ENCODE measurements at places on chromosomes 5 and 9.

DNA sequence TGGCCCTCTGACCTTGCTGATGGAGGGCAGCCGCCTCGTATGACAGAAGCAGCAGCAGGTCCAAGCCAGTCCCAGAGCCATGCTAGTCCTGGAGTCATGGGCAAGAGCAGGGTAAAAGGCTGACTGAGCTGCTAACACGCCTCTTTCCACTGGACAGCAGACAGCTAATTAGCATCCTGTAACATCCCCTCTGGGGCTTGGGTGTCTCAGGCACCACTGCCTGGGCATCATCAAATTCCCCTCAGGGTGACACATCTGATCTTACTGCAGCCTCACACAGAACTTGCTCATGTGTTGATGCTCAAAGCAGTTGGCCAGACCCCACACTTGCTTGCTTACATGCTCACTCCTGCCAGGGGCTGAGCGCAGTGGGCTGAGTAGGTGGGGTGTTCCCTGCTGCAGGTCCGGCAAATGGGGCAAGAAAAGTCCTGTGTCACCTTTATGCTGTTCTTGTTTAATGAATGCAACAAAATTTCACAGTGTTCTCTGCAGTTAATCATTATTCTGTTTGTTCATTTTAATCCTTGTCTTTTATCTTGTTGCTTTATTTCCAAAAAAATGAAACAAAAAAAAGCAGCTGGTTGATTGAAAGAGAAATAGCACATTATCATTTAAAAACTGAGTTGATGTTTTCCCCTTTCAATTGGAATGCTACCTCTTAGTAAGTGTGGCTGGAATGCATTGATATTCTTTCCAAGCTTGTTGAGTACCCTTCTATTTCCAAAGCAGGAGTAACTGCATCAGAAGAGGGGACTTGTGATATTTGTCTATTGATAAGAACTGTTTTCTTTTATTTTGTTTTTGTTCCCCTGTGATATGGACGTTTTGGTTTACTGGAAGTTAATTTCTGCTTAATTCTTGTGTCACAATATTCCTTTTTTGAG is 254.1 kb downstream of the CDH18 start:
- DNase-seq = no peak

- DNase-seq = no peak
Observed at GRCh38 chr5:144582066-144582465, 411.4 kb downstream of the KCTD16 start.

DNA sequence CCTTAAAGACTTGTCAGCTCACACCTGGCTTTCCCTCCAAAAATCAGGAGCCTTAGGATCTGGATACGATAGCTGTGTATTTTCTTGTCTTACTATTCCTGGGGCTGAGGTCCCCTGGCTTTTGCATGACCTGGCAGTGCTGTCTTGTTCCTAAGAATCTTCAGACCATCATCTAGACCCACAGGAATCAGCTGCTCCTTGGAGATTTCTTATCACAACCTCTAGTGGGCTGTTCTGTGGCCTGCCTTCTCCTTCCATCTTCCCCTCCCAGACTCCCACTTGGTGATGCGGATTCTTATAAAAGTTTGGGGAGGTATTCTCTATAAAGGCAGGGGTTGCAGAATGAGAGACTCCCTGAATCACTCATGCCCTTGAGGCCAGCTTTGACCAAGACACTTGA is 21.4 kb downstream of the LCP2 start:
- no peak for DNase-seq

DNA sequence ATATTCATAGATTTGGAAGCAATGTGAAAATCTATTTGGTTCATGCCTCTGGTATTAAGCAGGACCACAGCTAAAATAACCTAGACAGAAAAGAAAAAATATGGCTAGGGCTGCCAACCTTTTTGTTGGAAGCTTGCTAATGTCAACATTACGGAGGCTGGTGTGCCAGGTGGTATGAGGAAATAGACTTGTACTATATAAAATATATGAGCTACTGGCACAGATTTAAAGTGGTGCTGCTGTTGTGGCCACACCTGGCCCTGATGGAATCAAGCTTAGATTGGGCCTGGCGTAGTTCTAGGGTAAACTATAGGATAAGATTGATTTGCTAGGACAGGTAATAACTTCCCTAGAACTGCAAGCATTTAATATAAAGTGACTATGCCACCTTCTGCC is 10.6 kb upstream of the PARP8 start:
- DNase-seq = no peak

- DNase-seq = no peak
Observed at GRCh38 chr9:72356041-72356582, 8.9 kb downstream of the ZFAND5 start.

DNA sequence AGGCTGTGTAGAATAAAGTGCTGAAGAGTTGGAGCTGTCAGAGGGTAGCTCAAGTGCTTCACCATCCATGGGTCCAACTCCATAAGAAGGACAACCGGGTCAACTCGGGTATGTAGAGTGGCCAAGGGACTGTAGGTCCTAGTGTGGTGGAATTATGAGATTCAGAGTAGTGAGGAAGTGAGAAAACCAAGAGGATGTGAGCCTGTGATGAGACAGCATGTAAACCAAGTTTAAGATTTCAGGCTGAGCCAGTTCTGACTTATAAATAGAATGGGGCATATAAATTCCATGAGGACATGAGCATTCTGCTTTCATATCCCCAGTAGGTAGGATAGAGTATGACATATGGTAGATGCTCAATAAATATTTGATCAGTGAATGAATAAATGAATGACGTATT is 96.3 kb downstream of the CFAP95 start:
- DNase-seq = no peak

GRCh38 chr5:54450542-54450941 is 5.0 kb upstream of the HSPB3 start:
- DNase-seq = no peak
